ENCODE measurements at places on chromosomes 7 and 10. TPM values are rescaled to one million over a fixed set of nuclear protein-coding genes. Genes with fewer than 3 reads are reported as not detected.
A peak's percentile ranks its signal among the peaks of the same experiment; 100 is the strongest.

- no peak for DNase-seq
Observed at GRCh38 chr7:23260371-23260770, 13.8 kb downstream of the GPNMB start.

- no peak for DNase-seq
Observed at GRCh38 chr7:118590107-118590506, 365.6 kb downstream of the ANKRD7 start.

GRCh38 chr7:49159536-49159935 lies 235.2 kb downstream of the CDC14C start:
- DNase-seq: no peak

DNA sequence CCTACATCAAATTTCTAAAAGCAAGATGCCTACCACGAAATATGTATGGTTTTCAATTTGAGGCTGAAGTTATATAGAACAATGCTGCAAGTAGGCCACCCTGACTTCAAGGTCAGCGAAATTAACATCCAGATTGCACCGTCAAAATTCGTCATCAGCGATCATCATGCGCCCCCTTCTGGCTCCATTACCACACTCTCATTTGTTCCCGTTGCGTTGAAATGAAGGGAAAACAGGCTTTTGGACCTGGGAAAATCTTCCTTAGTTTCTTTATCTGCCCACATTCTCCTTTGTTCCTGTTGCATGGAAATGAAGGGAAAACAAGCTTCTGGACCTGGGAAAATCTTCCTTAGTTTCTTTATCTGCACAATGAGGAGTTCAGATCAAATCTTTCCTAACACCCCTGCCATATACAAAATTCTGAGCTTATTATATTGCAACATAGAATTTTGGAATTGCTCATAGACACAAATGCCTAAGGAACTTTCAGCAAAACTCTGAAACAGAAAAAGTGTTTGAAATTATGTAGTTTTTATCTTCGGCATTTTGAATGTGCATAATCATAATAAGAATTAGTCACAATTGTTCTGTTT lies 98.2 kb upstream of the PRKCQ start:
- DNase-seq: peak; percentile 54

GRCh38 chr7:142645777-142646176 lies 103.5 kb upstream of the PRSS1 start:
- no peak for DNase-seq

- DNase-seq: no peak
Observed at GRCh38 chr7:134686786-134687185, 40.1 kb downstream of the BPGM start.

DNA sequence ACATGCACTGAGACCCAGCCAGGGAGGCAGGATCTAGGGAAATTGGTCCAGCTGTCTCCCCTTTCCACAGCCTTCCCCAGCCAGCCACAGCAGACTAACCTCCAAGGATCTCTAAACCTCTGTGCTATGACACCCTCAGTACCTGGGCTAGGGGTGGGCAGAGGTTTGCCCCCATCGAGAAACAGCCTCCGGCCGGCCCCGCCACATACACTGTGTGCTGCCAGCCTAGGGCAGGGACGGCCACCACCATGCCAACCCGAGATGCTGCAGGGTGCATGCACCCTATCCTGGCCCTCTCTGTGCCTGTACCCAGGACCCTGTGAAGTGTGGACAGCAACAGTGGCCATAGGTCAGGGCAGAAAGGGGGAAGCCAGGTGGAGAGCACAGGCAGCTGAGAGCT lies 58.1 kb downstream of the PARP12 start:
- DNase-seq: no peak

- DNase-seq: no peak
Observed at GRCh38 chr10:2106641-2107040, 369.3 kb upstream of the ADARB2 start.

The ATOH7 gene
- total RNA-seq: 0.42 TPM

The KCND2 gene
- 1.3 TPM for total RNA-seq
